Left cardiac atrium (tissue), 4 donors: ENCODE measurements at places on chromosomes 7 and 10. TPM values are rescaled to one million over a fixed set of nuclear protein-coding genes. Genes with fewer than 3 reads are reported as not detected.

- DNase-seq = no peak
Measured at GRCh38 chr10:31888442-31888841, 40.2 kb downstream of the ARHGAP12 start.

GRCh38 chr10:63547628-63548360, 26.6 kb downstream of the REEP3 start:
- DNase-seq = no peak

- DNase-seq = no peak
Measured at GRCh38 chr7:28729727-28730126, 228.4 kb downstream of the TRIL start.

DNA sequence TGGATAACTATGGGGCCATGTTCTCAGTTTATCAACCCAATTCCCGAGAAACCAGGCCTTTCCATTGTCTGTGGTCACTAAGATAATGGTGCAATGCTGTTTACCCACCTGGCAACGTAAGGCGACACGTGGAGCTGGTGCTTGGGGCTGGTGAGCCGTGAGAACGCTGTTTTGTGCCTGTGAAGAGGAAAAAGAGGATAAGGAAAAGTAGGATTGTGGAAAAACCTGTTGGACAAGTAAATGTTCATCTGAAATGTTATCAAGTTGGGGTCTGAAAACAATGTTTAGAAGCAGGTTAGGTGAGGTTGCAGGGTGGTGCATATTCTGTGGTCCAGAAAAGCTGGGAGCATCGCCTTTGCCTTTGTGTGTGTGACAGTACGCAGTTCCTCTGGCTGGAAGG, 88.5 kb downstream of the PPP1R17 start:
- no peak for DNase-seq

DNA sequence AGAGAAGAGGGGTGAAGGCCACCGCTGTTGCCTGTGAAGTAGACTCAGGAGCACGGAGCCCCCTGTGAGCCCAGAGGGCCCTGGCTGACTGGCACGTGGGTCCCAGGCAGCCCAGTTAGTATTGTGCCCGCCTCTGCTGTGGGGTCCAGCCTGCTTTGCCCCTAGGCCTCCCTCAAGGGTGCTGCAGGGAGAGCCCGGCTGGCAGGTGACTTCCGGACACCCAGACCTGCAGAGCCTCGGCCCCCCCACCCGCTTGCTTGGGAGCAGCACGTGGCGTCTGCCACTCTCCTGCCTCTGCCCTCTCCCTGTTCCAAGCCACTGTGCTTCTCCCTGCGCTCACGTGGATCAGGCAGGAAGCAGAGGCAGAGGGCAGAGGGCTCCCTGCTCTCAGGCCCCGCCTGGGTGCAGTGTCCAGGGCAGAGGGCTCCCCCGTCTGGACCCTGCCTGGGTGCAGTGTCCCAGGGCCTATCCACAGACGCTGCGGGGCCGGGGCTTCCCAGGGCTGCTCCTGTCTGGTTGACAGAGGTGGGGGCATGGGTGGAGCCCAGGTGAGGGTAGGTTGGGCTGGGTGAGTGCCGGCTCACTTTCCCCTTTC, 88.4 kb downstream of the DNAJB6 start:
- DNase-seq = no peak

- DNase-seq = no peak
Measured at GRCh38 chr7:43244232-43244631, 131.8 kb downstream of the HECW1 start.

SPAM1 gene
- not detected for total RNA-seq

GRCh38 chr7:46368871-46369270, 447.8 kb upstream of the IGFBP3 start:
- no peak for DNase-seq

DNA sequence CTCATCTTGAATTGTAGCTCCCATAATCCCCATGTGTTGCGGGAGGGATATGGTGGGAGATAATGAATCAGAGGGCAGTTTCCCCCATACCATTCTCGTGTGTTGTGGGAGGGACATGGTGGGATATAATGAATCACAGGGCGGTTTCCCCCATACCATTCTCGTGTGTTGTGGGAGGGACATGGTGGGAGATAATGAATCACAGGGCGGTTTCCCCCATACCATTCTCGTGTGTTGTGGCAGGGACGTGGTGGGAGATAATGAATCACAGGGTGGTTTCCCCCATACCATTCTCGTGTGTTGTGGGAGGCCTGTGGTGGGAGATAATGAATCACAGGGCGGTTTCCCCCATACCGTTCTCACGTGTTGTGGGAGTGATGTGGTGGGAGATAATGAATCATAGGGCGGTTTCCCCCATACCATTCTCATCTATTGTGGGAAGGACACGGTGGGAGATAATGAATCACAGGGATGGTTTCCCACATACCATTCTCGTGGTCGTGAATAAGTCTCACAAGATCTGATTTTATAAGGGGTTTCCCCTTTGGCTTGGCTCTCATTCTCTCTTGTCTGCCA, 271.0 kb downstream of the MAD1L1 start:
- no peak for DNase-seq

DNA sequence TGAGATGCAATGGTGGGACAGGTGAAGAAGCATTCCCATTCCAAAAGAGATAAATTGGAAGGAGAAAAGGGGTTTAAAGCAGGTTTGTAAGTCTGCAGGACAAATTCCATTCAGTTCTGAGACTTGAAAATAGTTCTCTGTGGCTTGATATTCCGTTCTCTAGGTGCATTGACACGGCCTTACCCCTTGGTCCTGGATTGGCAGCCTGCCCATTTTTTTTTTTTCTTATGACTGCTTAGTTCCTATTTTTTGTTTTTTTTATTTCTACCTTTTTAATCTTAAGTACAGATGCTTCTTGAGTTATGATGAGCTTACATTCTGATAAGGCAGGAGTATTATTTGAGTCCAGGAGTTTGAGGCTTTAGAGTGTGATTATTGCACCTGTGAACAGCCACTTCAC, 70.6 kb downstream of the MLLT10 start:
- DNase-seq = no peak

DNA sequence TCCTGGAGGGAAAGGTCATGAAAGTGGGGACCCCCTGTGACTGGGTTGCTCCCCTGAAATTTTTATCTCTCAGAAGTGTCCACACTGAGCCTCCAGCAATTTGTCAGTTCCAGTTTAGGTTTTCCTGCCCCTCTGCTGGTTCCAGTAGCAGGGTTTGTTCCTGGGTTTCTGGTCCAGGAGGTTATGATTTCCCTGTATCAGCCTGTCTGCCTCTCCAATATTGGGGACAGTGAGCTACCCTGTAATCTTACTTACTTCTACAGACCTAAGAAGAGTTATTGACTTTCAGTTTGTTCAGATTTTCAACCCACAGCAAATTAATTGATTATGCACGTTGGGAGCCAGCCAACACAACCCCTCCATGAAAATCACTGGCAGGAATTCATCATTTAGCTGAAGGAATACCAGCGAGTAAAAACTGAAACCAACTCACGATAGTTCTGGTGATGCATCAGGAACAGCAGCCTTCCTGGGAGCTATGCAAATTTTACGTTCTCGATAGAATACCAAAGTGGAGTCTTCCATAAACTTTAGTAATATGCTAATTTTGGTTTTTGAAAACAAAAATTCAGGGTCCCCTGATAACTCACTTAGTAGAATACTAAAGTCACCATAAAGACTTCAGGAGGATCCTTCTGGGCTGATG, 31.3 kb upstream of the IL15RA start:
- no peak for DNase-seq

- DNase-seq = no peak
Measured at GRCh38 chr7:64832136-64832535, 37.9 kb downstream of the ZNF138 start.

DNA sequence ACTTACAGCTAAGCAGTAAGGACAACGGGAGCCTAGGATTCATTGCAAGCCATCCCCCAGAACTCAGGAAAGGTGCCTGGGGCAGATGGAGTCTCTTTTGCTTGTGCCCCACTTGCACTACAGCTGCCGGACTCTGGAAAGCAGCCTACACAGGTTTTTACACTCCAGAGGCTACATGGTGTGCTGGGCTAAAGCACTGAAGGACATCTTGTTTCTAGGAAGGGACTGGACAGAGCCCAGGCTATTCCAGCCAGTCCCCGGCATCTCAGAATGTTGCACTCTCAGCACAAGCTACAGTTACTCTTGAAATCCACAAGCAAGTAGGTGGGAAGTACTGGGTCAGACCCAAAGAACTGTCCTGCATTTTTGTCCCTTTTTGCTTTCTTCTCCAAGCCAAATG, 333.1 kb downstream of the TNS3 start:
- no peak for DNase-seq

GRCh38 chr7:47973739-47974138, 5.7 kb downstream of the HUS1 start:
- no peak for DNase-seq
